Activated CD4-positive, alpha-beta T cell treated with anti-CD3 and anti-CD28 coated beads, Interleukin-2, amount 10 ng/mL, durations not matched to agents 7 days and 5 days (primary cell): ENCODE measurements at places on chromosomes 12 and 14. TPM values are rescaled to one million over a fixed set of nuclear protein-coding genes. Genes with fewer than 3 reads are reported as not detected.

Gene MORN3
- total RNA-seq = 3.0 TPM

Gene PTGER2
- 60.4 TPM for total RNA-seq

Gene CCDC184
- total RNA-seq = 0.17 TPM

Gene CLECL1
- total RNA-seq = 1.2 TPM

Gene GPRC5D
- total RNA-seq = 0.67 TPM

Gene SLC25A47
- total RNA-seq = not detected

DNA sequence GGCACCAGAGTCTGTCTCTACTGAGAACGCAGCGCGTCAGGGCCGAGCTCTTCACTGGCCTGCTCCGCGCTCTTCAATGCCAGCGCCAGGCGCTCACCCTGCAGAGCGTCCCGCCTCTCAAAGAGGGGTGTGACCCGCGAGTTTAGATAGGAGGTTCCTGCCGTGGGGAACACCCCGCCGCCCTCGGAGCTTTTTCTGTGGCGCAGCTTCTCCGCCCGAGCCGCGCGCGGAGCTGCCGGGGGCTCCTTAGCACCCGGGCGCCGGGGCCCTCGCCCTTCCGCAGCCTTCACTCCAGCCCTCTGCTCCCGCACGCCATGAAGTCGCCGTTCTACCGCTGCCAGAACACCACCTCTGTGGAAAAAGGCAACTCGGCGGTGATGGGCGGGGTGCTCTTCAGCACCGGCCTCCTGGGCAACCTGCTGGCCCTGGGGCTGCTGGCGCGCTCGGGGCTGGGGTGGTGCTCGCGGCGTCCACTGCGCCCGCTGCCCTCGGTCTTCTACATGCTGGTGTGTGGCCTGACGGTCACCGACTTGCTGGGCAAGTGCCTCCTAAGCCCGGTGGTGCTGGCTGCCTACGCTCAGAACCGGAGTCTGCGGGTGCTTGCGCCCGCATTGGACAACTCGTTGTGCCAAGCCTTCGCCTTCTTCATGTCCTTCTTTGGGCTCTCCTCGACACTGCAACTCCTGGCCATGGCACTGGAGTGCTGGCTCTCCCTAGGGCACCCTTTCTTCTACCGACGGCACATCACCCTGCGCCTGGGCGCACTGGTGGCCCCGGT lies at the start of gene PTGDR:
Gene PTGDR, plus strand, starts transcription at position 198 of the 778 bp plus-strand sequence. Its CDS starts 117 bp downstream, at position 315.
- peak; percentile 31 for DNase-seq

DNA sequence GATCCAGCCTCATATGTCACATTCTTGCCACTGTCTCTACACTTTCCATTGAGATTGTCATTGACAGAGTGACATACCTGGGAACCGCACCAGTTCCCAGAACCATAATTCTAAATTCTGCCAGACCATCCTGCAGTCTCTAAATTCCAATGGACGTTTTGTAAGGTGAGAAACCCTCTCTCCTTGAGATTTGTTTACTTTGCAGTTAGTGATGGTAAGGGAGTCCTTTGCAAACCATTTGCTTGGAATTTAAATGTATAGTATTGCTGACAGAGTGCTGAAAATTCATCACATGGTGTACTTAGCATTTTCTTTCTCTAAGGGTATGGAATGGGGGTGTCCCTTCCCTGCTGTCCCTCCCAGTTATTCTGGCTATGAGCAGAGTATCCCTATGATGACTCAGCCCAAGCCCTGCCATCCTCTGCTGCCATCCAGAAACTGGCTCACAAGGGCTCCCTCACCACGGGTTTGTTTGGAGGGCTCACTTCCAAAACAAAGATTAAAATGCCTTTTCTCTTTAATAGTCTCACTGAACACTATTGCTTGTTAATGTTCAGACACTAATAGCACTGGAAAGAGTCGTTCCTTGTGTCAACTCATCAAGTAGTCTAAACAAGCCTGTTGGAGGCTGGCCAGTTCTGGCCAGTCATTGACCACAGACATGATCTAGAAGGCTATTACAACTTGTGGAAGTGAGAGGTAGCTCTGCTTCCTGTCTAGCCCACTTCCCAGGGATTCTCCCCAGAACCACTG lies 129.0 kb upstream of the HMGA2 start:
- DNase-seq = no peak

- no peak for DNase-seq
These were observed 34.9 kb upstream of the FAM222A start for GRCh38 chr12:109678719-109679118.

- DNase-seq = no peak
These were observed 58.3 kb upstream of the NR2C1 start for GRCh38 chr12:95131589-95132340.

- no peak for DNase-seq
These were observed 449.8 kb downstream of the RAD51B start for GRCh38 chr14:68269136-68269927.

DNA sequence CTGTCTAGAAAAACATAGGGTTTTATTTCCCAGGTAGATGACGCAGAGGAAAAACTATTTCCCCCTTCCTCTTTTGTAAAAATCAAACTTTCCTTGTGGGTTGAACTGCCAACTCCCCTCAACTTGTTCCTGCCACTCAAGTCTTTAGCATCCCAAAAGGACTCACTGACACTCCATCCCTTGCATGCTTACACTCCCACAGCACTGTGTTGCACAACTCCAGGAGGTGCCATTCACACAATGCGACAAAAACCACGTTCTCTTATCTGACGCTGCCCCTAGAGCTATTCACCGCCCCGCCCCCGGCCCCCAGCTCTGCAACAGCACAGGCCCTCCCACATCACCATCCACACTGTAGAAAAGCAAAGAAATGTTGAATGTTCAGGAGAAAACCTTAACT lies 16.9 kb upstream of the STON2 start:
- no peak for DNase-seq

DNA sequence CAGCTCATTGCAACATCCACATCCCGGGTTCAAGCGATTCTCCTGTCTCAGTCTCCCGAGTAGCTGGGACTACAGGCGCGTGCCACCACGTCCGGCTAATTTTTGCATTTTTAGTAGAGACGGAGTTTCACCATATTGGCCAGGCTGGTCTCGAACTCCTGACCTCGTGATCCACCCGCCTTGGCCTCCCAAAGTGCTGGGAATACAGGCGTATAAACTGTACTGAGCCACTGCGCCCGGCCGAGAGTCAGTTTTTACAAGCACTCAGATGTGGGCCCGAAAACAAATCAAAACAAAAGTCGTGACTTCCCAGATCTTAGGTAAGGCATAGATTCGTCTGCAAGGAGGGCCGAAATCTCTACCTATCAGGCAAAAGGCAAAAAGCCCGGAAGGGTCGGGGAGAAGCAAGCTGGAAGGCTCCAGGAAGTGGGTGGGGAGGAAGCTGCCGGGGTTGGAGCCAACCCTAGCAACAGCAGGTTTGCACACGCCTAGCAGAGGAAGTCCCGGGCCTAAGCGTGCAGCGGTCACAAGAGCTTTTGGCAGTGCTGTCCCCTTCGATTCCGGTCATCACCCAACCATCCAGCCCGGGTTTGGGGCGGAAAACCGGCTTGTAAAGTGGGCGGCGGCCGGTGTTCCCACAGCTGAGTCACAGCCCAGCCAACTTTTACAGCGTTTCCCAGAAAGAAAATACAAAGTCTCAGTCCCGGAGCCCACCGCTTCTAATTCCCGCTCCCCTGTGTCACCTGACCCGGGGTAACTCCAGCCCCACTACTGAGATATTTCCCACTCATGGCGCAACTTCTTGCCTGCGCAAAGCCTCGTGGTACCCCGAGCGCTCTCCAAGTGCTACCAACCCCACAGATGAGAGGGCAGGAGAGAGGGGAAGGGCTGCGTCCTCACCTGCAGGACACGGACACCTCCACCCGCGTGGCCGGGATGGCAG lies 583 bp downstream of the CPNE8 start:
- peak; percentile 59 for DNase-seq

- no peak for DNase-seq
These were observed 65.7 kb downstream of the CDK17 start for GRCh38 chr12:96334502-96334901.

- DNase-seq = no peak
These were observed 149.0 kb upstream of the PRMT8 start for GRCh38 chr12:3342051-3342450.

GRCh38 chr14:102695167-102695555 lies 82.1 kb upstream of the TRAF3 start:
- no peak for DNase-seq

DNA sequence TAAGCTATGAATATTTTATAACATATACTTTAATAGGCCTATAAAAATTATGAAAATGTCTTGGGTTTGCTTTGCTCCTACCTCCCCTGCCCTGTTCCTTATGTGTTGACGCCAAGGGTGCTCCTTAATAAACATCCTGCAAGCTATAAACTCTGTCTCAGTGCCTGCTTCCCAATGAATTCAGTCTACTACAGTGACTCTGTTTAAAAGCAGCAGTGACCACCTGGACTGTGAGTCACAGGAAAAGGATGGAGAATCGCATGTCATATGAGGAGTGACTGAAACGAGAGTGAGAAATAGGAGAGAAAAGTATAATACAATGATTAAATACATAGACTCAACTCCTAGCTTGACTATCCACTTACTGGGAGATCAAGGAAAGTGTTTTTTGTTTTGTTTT lies 41.1 kb upstream of the CFAP54 start:
- no peak for DNase-seq
